ENCODE measurements at places on chromosomes 12 and 14.

GRCh38 chr12:123041042-123041531 lies 60.6 kb downstream of the ARL6IP4 start:
- DNase-seq = no peak

DNA sequence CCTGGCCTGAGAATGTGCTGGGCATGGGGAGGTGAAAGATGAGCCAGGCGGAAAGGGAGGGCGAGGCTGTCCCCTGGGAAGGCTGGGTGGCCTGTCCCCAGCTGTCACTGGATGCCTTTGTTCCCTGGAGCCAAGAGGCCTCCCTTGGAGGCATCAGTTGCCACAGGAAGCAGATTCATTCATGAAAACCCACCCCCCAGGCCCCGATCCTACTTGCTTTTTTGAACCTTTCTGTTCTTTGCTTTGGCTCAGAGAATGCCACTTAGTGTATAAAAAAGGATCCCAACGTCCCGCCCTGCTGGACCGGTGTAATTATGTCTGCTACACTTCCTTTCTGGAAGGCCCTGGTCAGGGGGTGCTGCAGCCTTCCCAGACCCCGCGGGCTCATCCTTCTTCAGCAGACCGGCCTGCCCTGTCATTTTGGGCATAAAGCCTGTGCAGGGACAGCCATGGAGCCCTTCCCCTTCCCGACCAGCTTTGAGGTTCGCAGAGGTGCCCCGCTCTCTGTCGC lies 220.2 kb downstream of the SLC41A2 start:
- DNase-seq = no peak

- no peak for DNase-seq
Measured at GRCh38 chr12:75938189-75938588, 93.4 kb downstream of the PHLDA1 start.

DNA sequence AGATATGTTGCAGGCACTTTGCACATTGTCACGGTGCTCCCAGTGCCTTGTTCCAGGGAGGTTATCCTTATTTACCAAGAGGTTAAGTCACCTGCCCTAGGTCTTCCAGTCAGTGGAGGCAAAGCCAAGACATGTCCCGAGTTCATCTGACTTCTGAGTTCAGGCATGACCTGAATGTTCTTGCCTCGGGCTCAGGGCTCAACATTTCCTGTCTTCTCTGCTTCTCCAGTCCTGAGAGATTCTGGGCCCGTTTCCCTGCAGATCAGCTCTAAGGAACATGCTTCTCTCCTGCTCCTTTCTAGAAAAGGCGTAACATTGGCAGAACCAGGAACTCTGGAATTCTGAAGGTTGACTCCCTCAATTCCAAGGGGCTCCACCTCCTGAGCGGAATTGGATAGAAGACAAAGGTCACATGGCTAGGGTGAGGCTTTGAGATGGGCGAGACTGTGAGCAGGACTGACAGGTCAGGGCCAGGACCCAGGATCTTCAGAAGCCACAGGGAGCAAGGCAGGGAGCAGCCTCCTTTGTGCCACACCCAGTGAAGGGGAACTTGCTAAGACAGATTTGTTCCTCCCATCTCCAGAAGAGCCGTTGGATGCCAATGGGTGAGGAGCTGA lies 19.9 kb downstream of the BDKRB2 start:
- DNase-seq = no peak

DNA sequence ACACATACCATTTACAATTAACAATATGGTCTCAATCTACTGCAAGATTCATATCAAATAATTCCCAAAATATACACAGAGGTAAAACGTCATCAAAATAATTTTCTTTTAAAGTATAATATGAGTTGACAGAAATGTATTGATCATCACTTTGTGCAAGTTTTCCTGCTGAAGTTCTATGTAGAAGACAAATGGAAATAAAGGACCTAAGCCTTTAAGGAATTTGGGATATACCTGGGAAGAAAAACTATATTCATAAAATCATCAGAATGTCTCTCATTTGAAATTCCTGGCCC lies 61.1 kb upstream of the DAAM1 start:
- no peak for DNase-seq

DNA sequence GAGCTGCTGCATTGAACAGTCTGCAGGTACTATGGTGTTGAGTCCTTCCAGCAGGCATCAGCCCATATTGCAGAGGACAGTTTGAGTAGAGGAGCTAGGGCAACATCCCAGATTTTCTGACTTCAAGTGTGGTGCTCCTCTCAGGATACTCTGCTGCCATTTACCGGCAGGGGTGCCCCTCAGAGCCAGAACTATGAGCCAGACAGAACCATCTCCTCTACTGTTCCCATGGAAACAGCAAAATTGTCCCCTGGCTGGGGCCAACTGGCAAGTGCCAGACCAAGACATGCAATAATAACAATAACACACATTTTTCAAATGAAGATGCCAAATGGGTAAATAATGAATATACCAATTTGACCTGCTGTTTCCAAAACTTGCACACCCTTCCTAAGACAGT lies 102.9 kb downstream of the ADCK1 start:
- no peak for DNase-seq

DNA sequence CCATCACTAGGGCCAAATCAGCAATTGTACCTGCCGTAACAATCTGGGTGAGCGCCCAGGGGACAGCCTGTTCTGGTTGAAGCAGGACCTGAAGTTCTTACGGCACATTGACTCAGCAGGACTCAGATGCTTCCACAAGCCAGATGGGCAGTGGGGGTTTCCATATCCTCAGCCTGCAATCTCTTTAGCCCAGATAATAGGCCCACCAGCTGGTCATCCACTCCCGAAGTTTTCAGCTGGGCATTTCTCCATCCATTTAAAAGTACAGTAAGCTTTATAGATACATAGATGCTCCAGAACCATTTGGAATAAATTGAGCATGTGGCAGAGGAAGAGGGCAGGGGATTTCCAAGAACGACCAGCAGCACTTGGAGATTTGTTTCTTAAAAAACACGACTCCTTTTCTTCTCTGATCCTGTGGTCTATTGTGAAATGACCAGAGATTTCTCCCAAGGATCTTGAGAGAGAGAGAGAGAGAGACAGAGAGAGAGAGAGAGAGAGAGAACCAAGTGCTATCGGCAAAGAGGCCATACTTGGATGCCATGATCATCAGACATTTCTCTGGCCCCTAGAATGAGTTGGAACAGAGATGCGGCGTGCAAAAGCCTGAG lies 74.8 kb upstream of the PLXNC1 start:
- DNase-seq = no peak

DNA sequence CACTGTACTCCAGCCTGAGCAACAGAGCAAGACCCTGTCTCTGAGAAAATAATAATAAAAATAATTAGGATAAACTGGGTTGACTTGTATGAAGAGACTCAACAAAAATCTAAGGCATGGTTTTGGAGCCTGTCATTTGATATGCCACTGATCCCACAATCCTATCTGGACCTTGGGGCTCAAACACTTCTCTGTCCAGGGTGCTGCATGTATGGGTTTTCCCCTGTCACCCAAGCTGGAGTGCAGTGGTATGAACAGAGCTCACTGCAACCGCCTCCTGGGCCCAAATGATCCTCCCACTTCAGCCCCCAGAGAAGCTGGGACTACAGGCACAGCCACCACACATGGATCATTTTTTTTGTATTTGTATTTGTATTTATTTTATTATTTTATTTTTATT lies 5.3 kb upstream of the VSIG10 start:
- DNase-seq = no peak

DNA sequence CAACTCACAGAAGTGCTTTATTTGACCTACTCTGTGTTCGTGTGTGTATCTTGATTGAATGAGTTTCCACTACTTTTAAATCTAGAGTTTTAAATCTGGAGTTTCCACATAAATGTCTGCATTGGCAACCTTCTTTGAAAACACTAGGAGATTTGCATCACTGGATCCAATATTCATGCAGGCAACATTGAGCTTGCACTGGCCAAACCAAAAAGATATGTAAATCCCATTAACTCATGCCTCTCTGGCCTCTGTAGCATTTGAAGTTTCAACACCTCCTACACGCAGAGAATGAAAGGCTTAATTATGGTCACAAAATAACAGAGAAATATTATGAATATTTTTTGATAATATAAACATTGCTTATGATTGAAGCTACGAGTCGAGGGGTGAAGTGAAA lies 178.6 kb downstream of the DUSP6 start:
- no peak for DNase-seq

GRCh38 chr12:98572010-98572409 lies 21.5 kb upstream of the SLC25A3 start:
- no peak for DNase-seq

DNA sequence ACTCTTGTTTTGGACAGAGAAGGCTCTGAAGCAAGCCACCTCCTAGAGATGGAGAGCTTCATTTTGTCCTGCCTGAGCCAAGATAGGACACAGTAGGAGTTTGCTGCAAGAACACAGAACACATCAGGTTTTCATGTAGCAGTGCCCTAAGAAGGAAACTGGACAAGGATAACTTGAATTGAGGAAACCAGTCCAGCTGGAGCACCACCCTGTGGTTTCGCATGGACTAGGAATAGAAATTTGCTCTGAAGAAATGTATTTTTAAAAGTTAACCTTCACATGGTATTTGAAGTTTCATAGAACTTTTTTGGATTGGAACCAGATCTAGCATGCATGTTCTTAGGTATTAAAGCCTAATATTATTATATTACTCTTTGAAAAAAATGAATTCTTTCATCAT lies 68.8 kb downstream of the RERG start:
- DNase-seq = no peak

DNA sequence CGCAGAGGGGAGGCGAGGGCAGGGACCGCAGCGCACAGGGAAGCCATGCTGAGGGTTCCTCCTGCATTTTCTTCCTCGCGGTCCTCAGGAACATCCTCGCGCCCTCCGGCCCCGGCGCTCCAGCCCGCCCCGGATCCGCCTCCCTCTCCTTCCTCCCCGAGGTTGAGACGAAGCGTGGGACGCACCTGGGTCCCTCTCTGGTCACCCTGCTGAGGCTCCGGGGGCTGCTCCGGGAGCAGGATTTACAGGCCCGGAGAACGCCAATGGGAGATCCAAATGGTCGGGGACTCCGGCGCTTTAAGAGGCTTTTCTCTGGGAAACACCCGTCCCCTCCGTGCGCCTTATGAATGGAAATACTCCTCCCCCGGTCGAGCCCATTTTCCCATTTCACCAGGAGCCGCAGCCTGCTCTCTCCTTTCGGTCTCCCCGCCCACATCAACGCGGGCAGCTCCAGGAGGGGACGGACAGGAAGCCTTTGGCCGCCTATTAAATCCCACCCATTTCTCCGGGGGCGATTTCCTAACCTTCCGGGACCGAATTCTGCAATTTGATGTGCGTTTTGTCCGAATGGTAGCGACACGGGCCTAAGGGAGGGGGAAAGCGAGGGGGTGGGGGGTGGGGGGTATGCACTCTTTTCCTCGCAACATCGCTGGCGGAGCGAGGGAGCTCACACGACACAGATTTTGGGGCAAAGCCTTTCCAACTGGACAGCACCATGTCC lies at the start of gene UNC79:
Gene UNC79, plus strand, starts transcription at position 625 of the 721 bp plus-strand sequence. Its CDS starts 91 bp downstream, at position 716.
- DNase-seq = no peak

Measured in CD4-positive, alpha-beta T cell treated with Interleukin-21 for 1 hour (primary cell).